ENCODE measurements at places on chromosomes 6 and 20.

DNA sequence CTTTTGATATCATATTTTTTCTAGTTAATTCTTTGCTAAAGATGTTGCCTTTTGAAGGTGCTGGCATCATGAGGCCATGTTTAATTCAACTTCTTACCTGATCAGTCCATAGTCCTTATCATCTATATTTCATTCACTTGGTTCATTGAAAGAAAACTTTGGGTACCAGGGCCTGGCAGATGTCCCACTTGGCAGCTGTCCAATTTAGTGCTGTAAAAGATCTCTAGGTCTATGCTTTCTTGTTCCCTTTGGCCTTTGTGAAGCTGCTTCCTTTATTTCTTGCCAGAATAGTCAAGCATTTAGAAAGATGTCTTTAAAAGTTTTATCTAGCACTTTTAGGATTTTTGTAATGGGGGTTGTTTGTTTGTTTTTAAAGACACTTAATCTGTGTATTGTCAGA, 61.7 kb upstream of the EYA4 start:
- no peak for DNase-seq

- DNase-seq: no peak
These were observed 55.0 kb downstream of the COL12A1 start for GRCh38 chr6:75150685-75151412.

- DNase-seq: no peak
These were observed 892 bp upstream of the DXO start for GRCh38 chr6:31972709-31973350.

DNA sequence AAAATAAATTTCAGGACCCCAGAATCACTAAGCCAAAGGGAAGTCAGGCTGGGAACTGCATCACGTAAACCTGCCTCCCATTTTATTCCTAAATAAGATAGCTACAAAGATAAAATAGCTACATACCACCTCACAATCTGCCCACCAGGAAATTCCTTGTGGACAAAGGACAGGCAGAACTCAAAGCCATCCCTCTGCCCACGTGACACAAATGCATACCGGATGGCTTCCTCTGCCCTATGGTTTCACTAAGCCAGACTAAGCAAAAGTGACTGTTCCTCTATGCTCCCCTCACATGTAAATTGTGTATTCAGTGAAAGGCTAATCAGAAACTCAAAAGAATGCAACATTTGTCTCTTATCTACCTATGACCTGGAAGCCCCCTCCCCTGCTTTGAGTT, 15.0 kb downstream of the MBOAT1 start:
- DNase-seq: no peak

DNA sequence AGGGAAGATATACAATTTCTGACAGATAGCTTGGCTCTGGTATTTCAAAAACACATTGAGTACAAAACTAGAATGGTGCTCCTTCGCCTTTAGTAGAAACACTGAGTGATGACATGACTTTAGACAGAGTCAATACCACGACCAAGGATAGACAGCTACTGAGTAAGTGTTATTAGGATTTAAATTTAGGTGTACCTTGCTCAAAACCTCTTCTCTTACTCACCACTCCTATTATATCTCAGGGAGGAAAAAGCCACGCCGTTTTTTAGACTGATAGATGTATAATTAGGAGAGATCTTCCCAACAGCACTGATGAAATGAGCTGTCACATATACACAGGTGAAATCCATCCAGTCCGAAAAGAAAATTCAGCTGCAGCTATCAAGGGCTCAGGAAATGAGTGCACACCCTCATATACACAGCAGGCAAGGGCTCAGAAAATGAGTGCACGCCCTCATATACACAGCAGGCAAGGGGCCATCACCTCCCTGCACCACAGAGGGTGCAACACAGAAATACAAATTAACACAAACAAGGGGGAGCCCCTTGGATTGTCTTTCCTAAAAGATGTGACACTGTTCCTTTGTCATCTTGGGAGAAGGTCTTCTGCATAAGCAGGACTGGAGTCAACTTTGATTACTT, 53.7 kb downstream of the LYRM4 start:
- no peak for DNase-seq

DNA sequence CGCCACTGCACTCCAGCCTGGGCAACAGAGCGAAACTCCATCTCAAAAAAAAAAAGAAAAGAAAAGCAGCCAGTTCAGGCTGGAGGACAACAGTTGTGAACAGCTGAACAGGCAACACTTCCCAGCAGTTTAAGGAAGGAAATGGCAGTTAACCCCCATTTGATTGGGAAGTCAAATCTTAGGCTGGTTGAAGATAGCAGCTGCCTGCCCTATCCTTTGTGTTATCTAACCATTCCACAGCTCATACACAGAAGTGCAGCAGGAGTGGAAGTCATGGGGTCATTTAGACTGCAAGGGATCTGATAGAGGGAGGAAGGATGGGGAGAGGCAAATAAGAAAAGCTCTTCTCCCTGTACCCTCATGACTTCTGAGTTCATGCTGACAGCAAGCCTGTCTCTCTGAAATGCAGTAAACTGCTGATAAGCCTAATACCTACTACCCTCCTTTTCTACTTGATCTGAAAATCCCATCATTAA, 35.3 kb downstream of the KCTD20 start:
- no peak for DNase-seq

DNA sequence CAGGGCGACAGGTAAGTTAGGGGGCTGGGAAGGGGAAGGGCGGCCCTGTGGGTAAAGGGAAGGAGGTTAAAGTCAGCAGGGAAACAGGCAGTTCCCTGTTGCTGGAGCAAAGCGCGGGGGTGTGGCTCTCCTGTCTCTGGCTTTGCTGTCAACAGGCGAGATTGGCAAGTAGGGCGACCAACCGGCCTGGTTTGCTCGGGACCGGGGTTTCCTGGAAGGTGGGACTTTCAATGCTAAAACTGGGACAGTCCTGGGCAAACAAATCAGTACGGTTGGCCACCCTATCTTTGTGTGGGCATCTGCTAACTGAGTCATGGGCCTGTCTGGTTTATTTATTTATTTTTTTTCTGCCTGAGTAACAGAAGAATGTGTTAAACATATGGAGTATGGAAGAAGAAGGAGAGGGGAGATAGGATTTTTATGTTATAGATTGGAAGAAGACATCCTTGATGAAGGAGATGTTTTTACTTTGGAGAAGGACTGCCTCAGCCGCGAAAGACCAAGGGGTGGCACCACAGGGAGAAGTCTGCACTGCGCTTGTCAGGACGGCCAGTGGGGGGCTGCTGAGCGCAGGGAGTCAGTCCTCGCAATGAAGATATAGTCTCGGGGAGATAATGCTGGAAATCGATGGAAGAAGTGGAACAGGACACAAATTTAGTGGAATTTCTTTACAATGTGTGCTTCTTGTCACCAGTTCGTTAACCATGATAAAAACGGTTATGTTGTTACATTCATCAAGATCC, 43.4 kb upstream of the ESR1 start:
- DNase-seq: no peak

DNA sequence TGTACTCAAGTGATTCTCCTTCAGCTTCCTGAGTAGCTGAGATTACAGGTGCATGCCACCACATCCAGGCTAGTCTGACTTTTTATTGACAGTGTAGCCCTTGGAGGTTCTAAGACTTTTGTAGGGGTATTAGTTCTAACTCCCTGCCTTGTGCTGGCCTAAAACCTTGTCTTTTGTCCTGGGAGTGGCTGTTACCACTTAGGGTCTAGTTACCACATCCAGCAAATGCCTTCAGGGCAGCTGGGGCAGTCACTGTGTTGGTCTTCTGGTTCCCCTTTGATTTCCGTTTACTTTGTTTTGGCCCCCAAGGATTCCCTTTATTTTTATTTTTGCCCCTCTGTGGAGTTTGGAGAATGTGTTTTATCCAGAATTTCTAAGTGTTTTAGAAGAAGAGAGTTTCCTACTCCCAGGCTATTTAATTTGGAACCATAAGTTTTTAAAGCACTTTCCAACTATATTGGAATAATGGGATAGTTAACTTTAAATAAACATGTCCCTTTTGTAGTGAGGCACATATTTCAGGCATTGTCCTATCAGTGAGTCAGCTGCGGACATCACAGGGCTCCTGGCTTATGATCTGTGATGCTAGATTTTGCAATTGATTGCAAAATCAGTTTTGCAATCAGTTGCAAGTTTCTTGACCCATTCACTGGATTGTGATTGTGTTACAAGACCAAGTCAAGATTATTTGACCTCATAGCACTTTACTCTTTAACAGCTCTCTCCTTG, 25.0 kb downstream of the IL22RA2 start:
- DNase-seq: no peak

- no peak for DNase-seq
These were observed 231.9 kb downstream of the DLL1 start for GRCh38 chr6:170058878-170059485.

GRCh38 chr6:16969699-16970655, 131.9 kb upstream of the STMND1 start:
- no peak for DNase-seq

GRCh38 chr6:146785001-146785585, 186.3 kb downstream of the ADGB start:
- no peak for DNase-seq

DNA sequence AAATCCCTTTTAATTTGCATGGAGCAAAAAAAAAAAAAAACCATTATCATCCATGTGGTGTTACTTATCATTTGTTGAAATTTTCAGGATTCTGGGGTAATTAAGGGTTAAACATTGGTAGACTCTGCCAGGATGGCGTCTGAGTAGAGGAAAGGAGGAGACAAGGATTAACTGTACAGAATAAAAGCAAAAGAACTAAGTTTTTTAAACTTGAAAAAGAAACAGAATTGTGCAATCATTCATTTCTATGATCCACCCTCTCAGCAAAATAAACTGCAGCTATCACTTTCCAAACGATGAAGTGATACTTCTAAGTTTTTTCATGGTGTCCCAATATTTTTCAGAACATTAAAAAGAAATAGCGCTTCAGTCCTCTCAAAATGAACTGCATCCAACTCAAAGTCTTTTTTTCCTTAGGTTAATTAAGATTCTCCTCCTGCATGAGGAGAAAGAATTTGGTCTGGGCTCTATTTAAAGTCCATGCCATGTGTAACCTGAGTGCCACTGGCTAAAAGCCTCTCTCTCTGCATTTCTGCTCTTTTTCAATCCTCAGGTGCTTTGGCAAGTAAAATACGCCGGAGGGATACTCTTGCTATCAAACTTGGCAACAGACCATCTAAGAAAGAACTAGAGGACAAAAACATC, 69.5 kb upstream of the LTV1 start:
- DNase-seq: no peak

GRCh38 chr20:58713801-58714339, 21.3 kb downstream of the NPEPL1 start:
- DNase-seq: no peak

GRCh38 chr6:34792605-34793500, 970 bp downstream of the BLTP3A start:
- no peak for DNase-seq

DNA sequence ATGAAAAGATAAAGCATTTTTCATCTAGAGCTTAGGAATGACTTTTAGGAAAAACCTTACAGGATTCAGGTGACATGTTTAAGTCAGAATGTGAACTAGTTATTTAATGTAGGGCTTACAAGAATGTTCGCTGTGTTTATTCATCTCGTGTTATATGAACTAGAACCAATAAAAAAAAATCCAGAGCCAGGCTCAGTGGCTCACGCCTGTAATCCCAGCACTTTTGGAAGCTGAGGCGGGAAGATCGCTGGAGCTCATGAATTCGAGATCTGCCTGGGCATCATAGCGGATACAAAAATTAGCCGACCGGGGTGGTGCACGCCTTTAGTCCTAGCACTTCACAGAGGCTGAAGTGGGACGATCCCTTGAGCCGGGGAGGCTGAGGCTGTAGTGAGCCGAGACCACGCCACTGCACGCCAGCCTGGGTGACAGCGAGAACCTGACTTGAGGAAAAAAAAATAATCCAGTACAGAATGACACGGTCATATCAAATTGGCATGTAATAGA, 46.3 kb downstream of the OR2B2 start:
- no peak for DNase-seq

DNA sequence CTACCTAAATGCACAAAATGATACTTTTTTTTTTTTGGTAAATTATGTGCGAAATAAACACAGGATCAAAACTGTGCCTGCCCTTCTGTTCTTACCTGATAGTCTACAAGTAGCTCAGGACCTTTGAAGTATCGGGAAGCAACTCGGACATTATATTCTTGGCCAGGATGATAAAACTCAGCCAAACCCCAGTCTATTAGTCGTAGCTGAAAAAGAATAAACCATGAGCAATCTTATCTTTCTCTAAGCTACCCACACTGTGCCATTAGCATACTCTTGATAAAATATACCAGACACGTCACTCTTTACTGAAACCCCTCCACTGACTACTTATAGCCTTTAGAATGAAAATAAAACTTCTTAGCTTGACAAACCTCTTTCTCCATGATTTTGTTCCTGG, 29.8 kb upstream of the TBC1D20 start:
- DNase-seq: no peak

- DNase-seq: no peak
These were observed 158.7 kb downstream of the SYNE1 start for GRCh38 chr6:152478377-152479010.

DNA sequence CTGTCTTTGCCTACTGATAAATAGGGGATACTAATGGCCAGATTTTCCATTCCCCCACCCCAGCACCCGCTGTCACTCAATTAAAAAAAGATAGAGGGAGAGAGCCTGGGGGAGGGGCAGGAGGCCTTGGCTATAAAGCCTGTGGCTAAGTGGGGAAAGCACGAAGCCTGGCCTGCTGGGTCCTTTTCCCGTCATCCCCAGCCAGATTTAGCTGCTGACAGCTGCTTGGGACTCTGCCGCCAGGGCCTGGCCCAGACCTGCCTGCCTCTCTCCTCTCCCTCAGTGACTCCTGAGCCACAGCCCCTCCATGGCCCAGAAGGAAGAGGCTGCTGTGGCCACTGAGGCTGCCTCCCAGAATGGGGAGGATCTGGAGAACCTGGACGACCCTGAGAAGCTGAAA, at the start of gene APOBEC2:
TSS of gene APOBEC2 (plus strand) at position 162 of the 400 bp plus-strand sequence. CDS start at position 308, 146 bp downstream.
- DNase-seq: no peak

- DNase-seq: no peak
These were observed 4.1 kb downstream of the AARS2 start for GRCh38 chr6:44309092-44309491.

- no peak for DNase-seq
These were observed 1.5 kb upstream of the TUBB2B start for GRCh38 chr6:3228771-3229565.

DNA sequence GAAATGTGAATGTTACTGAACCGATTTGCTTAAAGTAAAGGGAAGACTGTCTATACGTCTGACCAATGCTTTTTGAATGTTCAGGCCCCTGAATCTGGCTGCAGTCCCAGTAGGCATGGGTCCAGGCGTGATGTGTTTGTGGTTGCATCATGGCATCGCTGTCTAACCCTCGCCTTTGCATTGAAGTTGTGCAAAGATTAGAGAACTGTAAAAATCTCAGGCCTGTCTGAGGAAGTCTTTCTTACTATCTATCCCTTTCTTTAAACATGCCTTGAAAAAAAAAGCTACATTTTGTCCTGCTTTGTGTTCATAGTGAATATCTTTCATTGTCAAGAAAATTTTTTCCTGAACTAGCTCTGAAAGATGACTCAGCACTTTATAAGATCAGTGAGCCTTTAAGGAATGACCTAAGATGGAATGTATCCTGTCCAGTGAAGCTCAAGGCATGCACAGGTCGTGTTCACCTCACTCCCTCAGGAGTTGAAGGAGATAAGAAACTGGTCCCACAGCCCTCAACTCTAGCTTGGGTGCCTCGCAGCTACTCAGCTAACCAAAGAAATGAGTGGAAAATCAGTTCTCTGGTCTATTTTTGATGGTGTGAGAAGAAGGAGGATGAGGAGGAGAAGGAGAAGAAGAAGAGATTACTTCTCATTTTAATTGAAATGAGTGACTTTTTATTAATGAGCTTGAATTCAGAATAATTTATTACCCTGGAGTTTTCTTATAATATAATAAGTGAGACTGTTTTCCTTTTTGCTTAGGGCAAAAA, 48.6 kb downstream of the TPD52L1 start:
- DNase-seq: no peak
